Suprapubic skin (tissue), 4 donors: ENCODE measurements at places on chromosomes 12 and 14.
A peak's percentile ranks its signal among the peaks of the same experiment; 100 is the strongest.

GRCh38 chr14:23104591-23105347 is at the start of gene CIROP:
Gene CIROP (minus strand): TSS chr14:23104989. CDS start chr14:23104920, 69 bp downstream.
- DNase-seq, result peak; percentile 48

GRCh38 chr14:51318813-51319597 is 79.0 kb downstream of the TMX1 start:
- no peak for DNase-seq

DNA sequence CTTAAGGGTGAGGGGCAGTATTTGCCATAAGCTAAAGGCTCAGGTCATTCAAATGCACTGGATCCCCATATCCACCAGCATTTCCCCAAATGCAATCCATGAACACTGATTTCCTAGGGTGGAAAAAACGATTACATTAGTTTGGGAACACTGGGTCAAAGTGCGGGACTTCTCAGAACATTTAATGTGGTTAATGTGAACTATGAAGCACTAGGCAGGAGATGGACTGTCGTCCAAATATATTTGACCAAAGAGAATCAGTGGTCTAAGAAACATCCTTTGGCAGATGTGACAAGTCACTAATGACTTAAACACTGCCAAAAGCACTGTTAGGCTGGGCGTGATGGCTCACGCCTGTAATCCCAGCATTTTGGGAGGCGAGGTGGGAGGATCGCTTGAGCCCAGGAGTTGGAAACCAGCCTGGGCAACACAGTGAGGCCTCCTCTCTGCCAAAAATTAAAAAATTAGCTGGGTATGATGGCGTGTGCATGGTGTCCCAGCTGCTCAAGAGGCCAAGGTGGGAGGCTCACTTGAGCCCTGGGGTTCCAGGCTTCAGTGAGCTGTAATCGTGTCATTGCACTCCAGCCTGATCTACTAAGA is 205.4 kb downstream of the CALM1 start:
- no peak for DNase-seq

DNA sequence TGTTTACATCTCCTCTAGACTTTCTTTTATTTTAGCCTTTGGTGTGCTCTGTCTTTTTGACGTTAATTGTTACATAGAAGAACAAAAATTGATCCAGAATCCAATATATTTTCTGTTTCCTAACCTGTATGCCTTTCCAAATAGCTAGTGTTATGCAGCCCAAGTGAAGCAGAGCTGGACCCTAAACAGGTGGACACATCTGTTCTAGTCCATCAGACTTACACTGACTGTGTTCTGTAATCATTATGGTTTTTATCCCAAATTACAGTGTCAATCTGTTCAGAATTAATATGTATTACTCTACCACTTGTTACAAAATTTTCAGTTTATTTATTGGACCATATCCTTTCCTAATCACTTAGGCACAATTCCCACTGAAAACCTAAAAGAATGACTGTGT is 176.8 kb upstream of the FOXG1 start:
- DNase-seq, result no peak

DNA sequence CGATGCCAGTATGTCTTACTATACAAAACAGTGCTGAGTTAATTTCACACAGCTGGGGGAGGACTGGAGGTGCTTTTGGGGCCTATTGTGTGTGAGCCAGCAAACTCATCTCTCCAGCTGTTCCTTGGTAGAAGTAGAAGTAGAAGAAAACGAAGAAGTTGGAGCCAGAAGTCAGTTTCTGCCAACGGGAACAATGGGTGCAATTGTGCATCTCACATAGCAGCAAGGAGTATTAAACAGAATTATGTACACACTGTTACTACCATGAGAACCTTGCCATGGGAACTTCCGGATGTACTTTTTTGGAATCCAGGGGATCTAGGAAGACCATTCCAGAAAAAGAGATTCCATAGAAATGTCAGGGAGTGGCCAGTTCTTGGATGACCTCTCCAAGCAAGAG is 88.6 kb downstream of the VCPKMT start:
- DNase-seq, result no peak
